Activated naive CD8-positive, alpha-beta T cell treated with anti-CD3 and anti-CD28 coated beads, Interleukin-2, amount 10 ng/mL, durations not matched to agents 7 days and 5 days (primary cell): ENCODE measurements at places on chromosomes 16 and 17. TPM values are rescaled to one million over a fixed set of nuclear protein-coding genes. Genes with fewer than 3 reads are reported as not detected.
A peak's percentile ranks its signal among the peaks of the same experiment; 100 is the strongest.

RDM1 gene
- total RNA-seq = 25.0 TPM

ADGRG3 gene
- not detected for total RNA-seq

DNA sequence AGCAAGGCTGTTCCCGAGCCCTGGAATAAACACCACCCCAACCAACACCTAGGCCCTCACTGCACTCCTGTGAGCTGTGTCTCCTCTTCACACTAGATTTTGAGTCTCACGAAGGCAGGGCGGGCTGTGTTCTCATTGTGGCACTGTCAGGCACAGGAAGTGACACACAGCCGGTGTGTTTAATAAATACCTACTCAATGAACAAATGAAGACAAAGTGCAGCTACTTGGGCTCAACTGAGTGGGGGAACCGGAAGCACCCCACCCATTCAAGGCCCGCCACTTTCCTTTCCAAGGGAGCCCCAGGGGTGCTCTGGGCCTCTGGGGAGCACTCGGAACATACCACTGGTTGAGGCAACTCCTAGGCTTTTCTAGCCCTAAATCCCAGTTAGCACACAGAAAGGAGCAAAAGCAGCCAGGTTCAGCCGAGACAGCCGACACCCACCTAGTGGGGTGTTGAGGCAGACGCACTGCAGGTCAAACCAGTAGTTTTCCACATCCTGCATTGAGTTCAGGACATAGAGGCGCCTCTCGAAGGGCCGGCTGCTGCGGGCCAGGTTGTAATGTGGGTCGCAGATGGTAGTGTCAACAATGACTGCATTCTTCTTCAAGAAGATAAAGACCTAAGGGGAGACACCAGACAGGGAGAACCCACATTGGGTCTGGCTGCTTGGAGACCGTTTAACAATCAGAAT is 57.7 kb downstream of the GTF3C1 start:
- H3K36me3 ChIP-seq = peaks cover 10% of the 10 kb centered on the region
- no peak for DNase-seq
- peaks cover 1% of the 10 kb centered on the region for H3K4me1 ChIP-seq
- no peaks in the 10 kb centered on the region for H3K27me3 ChIP-seq
- no peak overlapping the region for H3K27ac ChIP-seq
- no peak overlapping the region for H3K4me3 ChIP-seq

DNA sequence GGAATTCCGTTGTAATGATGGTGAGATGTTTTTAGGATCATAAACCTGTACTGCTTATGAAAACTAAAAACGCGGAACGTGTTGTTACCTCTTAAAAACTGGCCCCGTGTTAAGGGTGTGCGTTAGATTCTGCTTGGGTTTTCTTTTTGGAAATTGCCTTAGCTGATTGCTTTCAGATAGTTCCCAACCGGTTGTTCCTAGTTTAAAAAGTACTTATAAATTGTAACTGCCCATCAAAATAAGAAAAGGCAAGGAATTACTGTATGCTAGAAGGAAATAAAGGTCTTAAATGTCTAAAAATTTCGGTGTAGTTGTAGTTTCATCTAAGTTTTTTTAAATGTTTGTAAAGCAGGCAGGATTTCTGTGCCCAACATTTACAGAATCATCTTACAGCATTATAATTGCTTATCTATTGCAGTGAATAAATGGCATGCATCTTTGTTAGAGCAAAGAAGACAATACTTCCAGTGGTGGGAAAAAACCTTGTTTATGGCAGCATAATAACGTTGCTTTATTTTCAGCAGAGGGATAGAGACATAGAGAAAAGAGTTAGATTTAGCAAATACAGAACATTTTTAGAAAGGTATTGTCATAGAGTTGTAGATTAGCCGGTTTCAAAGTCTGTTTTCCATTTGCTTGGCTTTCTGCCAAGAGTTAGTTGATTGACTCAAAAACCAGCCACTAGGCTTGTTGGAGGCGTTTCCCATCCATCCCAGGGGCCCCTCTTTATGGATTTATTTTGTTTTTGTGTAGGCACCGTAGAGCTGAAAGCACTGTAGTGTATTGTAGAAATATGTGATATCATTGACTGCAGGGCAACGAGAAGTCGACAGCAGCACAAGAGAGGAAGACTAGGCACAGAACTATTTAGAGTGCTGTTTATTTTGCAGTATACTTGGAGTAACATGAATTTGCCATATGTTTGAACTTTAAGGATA is 1.7 kb downstream of the PPM1D start:
- peak overlapping the region; percentile 74 for H3K27ac ChIP-seq
- peak overlapping the region; percentile 96 for H3K4me3 ChIP-seq
- no peak for DNase-seq
